ENCODE measurements at places on chromosomes 7 and 10.

GRCh38 chr10:74507951-74508350 is 318.4 kb upstream of the KAT6B start:
- no peak for DNase-seq

DNA sequence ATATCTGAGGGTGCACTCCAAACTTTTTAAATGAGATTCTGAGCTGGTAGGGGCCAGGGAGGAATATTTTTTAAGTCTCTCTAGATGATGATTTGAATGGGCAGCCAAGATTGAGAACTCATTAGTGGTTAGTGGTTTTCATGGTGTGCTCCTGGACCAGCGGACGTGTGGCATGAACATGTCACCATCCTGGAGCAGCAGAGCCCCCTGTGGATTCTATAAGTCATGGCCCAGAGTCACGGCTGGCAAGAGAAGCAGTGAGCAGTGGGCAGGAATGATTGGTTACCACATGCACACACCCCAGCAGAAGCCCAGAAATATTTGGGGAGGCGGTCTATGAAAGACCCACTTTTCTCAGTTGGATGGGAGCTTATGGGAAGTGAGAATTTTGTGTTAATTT is 21.2 kb upstream of the UCN3 start:
- DNase-seq = peak; percentile 5

DNA sequence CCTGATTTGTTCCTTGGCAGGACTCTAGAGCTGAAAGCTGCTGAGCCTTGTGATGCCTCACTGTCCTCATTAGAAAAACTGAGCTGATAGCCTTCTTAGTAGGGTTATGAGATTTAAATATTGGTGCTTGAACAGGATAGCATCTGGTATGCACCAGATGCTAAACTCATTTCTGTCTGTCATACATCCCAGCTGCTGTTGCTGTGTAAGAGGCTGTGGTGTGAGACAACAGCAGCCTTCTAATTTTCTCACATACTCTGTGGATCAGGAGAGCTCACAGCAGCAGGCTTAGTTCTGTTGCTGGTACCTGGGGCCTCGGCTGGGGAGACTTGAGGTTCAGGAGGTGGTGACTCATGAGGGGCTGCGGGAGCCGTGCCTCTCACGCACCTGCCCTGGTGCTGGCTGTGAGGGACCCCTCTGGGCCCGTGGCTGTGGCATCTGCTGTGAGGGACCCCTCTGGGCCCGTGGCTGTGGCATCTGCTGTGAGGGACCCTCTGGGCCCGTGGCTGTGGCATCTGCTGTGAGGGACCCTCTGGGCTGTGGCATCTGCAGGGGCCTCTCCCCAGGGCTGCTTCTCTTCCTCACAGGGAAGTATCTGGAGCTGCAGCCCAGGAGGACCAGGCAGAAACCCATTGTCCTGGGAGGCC is 12.5 kb downstream of the DYNC2I1 start:
- DNase-seq = peak; percentile 91

GRCh38 chr10:52454491-52454890 is 140.4 kb downstream of the DKK1 start:
- DNase-seq = no peak

DNA sequence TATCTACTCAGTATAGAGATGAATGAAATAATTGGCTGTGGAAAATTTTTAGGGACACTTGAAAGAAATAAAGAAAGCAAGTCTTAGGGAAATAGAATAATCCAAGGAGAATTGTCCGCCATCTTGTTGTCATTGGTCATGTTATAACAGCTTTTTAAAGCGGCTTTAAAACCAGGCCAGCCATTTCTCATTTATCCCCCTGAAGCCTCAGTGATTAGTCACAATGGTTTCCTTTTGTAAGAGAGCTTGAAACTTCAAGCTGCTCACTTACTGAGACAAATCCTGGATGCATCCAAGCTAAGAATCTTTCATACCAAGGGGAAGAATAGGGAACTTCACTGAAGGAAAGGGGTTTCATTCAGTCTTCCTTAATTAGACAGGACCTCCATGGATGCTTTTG is 67.9 kb downstream of the SGCE start:
- DNase-seq = no peak

- no peak for DNase-seq
Measured at GRCh38 chr10:44856696-44857095, 54.4 kb upstream of the TMEM72 start.

DNA sequence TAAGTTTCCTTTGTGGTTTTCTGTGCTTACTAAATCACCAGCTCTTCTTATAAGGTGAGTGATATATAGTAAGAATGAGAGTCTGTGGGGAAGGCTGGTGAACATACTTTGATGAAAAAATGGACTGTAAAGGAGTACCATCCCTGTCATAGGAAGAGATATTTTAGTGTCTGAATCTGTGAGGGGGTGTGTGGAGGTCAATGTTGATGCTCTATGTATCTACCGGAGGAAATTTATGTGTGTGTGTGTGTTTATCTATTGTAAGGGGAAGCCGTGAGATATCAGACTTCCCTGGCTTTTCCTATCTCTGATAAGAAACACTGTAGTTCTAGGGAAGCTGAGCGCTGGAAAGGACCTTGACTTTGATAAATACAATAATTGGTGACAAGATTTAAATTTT is 179.0 kb downstream of the PCDH15 start:
- DNase-seq = no peak

- peak; percentile 29 for DNase-seq
Measured at GRCh38 chr10:128095027-128095752, 31.0 kb downstream of the MKI67 start.

DNA sequence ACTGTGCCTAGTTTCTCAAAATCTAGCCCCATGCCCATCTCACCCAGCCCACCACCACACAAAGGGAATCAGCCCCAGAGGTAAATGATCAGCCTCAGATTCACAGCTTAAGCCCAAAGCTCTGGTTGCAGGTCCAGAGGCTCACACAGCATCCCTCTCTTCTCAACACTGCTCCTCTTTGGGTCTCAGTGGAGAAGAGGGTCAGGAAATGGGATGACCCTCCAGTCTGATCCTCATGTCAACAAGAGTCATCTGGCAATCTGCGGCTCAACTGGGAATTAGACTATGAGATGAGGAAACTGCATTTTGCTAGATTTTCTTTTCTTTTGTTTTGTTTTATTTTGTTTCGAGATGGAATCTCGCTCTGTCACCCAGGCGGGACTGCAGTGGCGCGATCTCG is 126.2 kb upstream of the PDLIM1 start:
- no peak for DNase-seq

GRCh38 chr10:91512458-91512857 is 102.3 kb downstream of the HECTD2 start:
- DNase-seq = no peak

GRCh38 chr10:36354633-36355032 is 712.5 kb upstream of the FZD8 start:
- DNase-seq = no peak

DNA sequence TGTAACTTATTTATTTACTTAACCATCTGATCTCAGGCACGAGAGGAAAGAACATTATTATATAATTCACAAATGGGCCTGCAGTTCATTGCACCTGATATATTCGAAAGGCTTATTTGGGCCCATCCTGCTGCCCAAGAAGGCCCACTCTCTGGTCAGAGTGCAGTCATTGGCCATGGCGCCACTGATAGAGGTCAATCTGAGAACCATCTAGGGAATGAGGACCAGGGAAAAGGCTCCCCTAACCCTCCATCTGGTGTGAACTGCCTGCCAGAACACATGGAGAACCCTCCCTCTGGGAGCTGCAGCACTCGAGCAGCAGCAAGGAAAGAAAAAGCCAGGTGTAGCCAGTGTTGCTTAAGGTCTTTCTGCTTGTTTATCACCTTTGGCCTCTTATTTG is 136.6 kb downstream of the REEP3 start:
- no peak for DNase-seq

DNA sequence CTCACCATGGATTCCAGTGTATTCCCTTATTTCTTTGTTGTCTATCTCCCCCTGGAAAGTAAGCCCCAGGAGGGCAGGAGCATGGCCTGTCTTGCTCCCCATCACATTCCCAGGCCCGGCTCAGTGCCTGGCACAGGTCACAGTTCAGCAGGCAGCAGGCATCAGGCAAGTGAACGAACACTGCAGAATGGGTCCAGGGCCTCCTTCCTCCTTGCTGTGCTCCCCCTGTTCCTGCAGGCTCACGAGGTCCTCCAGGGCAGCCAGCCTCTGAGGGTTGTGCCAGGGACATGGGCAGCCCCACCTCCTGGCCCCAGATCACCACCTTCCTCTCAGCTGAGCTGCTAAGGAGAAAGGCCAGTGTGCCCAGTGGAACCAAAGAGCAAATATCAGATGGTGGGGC is 41.8 kb downstream of the PDLIM1 start:
- DNase-seq = no peak

DNA sequence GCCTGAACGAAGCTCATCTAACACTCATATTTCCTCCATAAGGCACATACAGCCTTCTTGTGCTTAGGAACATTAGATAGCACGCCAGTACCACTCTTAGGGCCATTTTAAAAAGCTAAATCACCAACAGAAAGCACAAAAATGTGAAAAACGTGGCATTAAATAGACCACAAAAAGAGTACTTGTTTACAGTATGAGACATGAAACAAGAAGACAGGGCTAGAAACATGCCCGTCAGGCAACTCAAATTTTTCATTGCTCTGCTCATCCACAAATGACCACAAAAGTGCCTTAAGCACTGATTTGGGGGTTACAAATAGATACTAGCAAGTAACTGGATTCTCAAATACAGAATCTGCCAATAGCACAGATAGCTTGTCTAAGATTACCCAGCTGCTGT is 67.8 kb downstream of the ELMO1 start:
- no peak for DNase-seq

DNA sequence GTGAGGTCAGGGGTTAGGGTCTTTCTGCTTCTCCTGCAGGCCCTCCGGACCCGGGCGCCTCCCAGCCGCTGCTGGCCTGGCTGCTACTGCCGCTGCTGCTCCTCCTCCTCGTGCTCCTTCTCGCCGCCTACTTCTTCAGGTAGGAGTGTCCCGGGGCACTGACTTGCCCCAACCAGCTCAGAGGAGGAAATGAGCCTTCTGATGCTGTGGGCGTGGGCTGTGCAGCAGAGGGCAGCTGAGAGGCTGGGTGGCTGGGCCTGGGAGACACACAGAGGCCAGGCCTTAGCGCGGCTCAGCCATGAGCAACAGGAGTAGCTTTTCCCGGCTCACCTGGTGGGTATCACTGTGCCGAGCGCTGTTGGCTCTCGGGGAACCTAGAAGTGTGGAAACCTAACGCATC is 78.9 kb downstream of the MKI67 start:
- DNase-seq = no peak

DNA sequence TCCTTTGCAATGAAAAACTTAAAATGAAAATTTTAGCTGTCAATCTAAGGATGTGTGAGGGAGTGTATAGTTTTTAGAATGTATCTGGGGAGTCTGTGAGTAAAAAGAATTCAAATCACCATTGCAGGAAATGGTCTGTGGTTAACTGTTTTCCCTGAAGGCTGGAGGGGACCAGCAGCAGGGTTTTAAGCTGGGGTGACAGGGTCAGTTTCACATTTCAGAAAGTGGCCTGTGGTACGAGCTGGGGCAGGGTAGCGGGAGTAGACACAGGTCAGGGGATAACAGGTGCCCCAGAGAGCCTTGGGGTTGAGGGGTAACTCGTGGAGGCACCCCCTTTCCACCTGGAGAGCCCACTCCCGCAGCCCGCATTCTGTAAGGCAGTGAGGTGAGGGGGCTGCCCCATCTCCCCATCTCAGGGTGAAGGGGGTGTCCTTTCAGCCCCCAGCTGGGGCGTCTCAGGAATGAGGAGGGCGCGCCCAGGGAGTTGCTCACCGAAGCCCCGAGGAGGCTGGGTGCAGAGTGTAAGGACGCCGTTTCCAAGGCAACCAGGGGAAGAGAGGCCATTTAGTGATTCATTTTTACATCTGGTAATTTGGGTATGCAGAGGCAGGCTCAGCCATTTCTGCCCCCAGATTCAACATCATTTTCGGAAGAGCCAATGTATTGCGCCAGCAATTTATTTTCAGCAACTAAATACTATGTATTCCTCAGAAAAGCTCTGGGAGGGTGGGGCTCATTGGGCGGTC is 168.9 kb downstream of the SLIT1 start:
- no peak for DNase-seq

- no peak for DNase-seq
Measured at GRCh38 chr10:96842896-96843723, 11.0 kb downstream of the LCOR start.
